ENCODE measurements at places on chromosomes 4 and X. TPM values are rescaled to one million over a fixed set of nuclear protein-coding genes. Genes with fewer than 3 reads are reported as not detected.

GRCh38 chr4:28654618-28655017 lies 1794.0 kb downstream of the STIM2 start:
- no peak for DNase-seq

GRCh38 chr4:89379511-89380044 lies 72.0 kb upstream of the GPRIN3 start:
- no peak for DNase-seq

DNA sequence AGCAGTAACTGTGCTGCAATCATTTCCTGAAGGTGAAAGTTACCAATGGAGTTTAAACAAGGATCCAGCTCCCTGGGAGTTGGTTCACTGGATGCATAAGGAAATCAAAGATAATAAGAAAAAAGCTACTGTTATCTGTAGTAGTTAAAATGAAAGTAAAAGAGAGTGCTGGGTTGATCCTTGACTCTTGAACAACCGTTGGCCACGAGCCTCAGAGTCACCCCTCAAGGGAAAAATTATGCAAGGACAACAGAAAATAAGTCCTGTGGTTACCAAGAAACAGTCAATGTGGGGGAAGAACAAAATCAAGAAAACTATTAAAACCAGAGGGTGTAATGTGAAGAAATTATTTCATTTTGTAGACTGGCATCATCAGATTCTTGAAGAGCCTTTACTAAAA lies 49.7 kb upstream of the DDIT4L start:
- no peak for DNase-seq

DNA sequence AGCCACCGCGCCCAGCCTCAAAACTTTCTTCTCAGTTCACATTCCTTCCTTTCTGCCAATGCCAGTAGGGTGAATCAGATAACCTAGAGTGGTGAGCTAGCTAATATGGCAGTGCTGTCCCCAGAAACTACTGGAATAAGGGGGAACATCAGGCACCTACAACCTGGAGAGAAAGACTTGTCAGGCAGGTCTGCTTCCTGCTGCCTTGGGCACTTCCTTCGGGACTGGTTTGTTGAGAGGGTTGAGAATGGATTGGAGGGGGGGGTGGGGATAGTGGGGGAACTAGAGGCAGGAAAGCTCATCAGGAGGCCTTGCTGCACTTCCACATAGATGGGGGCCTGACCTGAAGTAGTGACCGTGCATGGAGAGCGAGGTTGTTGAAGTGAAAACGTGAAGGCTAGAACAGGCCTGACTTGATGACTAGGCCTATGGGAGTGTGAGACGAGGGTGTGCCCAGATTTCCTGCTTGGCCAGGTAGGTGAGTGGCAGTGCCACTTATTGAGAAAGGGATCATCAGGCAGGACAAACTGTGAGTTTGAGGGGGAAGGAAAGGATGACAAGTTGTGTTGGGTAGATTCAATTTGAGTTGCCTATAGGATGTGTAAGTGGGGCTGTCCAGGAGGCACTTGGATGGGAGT lies 33.4 kb downstream of the SLC25A5 start:
- DNase-seq, result no peak

GRCh38 chr4:25112366-25112994 lies 47.8 kb downstream of the SEPSECS start:
- no peak for DNase-seq

DNA sequence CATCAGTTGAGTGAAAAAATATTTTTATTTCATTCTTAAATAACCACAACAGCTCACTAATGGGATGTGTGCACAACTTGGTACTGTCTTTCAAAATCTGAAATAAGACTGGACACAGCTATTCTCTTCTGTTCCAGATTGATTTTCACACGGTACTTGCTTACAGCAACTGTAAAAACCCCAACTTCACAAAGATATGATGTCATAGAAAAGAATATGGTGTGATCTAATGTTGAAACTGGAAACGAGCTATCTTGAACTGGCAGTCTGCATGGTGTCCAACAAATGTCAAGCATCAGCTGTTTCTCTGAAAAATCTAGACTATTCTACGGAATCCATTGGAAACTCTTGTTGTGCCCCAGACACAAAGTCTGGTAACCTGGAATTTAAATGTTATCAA lies 14.7 kb downstream of the HELQ start:
- DNase-seq, result no peak

- DNase-seq, result no peak
These were observed 6.2 kb upstream of the DCTD start for GRCh38 chr4:182923366-182923765.

- DNase-seq, result no peak
These were observed 35.9 kb downstream of the GAK start for GRCh38 chr4:896216-896615.

GRCh38 chrX:51336584-51336983 lies 4.0 kb downstream of the NUDT10 start:
- DNase-seq, result no peak

- DNase-seq, result no peak
These were observed 4.3 kb downstream of the FAM3A start for GRCh38 chrX:154511761-154512160.

- DNase-seq, result no peak
These were observed 130.0 kb downstream of the SOWAHB start for GRCh38 chr4:76767983-76768382.

- DNase-seq, result no peak
These were observed at the start of gene KLHL34 for GRCh38 chrX:21658152-21658737. TSS of gene KLHL34 (minus strand) at chrX:21658330. CDS start at chrX:21657788, 542 bp downstream.

GRCh38 chr4:151204925-151205524 lies 71.9 kb upstream of the PRSS48 start:
- no peak for DNase-seq

GRCh38 chr4:78553529-78554060 lies 2.0 kb downstream of the ANXA3 start:
- no peak for DNase-seq

GRCh38 chr4:91527056-91527455 lies 776.7 kb upstream of the GRID2 start:
- DNase-seq, result no peak

DNA sequence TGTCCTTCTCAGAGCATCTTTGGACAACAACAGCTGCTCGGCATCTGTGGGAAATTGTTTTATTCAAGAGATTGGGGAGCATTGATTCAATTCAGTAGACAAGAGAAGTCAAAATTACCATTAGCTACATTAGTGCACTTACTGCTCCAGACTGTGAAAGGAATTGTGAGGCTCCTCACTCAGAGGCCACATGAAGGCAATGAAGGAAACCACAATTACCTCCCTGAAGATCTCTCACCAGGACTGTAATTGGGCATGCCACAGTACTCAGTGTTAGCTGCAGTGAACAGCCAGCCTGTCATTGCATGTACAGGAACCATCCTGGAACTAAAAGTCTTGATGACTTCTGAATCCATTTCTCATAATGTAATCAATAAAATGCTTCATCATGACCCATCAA lies 144.8 kb downstream of the PPA2 start:
- no peak for DNase-seq

DNA sequence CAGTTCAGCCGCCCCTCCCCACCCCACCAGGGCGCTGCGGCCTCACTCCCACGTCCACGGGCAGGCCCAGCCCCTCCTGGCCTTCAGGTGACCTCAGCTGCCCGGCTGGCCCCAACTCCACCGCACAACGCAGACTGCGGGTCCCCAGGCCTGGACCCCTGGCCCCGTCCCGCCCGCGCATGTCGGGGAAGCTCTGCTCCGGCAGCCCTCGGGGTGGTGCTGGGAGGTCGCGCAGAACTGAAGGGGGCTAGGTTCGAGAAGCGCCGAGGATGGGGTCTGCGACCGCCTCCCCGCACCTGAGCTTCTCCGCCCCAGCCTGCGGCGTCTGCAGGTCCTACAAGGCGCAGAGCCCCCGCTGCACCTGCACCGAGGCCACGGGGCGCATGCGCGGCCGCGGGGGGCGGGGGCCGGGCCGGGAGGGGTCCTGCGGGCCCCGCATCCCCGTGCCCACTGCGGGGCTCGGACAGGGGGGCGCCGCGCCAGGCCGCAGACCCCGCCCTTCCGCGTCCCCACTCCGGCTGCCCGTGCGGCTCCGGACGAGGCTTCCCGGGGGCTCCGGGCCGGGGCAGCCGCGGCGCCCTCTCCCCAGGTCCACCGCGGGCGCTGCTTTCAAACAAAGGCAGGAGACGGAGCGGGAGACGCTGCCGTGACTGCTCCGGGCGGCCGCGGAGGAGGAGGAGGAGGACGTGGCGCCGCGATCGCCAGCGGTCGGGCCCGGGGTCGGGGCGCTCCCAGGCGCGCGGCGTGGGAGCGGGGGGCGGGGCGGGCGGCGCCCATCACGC lies 672 bp upstream of the NAT8L start:
- DNase-seq, result no peak

GRCh38 chr4:114495471-114495928 lies 103.1 kb upstream of the UGT8 start:
- DNase-seq, result no peak

GRCh38 chr4:183905593-183906488 lies 734 bp downstream of the STOX2 start:
- DNase-seq, result no peak

DNA sequence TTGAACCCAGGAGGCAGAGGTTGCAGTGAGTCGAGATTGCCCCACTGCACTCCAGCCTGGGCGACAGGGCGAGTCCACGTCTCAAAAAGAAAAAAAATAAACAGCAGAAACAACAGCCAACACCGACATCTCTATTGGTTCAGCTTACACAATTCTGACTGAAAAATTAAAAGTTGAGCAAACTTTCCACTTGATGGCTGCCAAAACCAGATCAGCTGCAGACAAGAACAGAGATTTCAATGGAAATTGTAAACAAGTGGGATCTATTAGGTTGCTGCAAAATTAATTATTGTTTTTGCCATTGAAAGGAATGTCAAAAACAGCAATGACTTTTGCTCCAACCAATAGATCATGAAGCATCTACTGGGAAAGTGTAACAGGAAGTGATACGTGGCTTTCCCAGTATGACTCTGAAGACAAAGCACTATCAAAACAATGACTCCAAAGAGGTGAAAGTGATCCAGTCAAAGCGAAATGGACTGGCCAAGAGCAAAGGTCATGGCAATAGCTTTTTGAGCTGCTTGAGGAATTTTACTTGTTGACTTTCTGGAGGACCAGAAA lies 26.3 kb downstream of the UPF3B start:
- DNase-seq, result no peak

DNA sequence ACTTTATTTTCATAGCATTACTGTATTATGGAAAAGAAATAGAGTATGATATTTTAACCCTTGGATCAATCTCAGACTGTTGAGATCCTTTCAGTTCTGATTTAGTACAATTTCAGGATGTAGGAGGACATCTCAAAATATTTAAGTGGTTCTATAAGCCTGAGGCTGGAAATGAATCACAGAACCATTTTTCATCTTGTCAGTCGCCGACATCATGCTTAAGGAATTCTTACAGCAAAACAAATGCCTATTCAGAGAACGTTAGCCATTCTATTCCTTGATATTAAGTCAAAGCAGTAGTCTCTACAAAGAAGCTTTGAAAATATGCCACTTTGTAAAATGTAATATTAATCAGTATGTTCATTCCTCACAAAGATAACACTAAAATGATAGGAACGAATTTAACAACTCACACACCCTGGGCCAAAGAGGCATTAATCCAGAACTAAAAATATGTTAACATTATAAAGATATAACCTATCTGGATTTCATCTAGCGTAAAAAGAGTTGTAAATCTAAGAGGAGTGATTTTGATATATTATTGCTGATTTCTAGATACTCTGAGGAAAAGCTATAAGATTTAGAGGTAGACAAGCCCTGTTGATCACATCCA lies 152.0 kb downstream of the GASK1B start:
- DNase-seq, result no peak

DNA sequence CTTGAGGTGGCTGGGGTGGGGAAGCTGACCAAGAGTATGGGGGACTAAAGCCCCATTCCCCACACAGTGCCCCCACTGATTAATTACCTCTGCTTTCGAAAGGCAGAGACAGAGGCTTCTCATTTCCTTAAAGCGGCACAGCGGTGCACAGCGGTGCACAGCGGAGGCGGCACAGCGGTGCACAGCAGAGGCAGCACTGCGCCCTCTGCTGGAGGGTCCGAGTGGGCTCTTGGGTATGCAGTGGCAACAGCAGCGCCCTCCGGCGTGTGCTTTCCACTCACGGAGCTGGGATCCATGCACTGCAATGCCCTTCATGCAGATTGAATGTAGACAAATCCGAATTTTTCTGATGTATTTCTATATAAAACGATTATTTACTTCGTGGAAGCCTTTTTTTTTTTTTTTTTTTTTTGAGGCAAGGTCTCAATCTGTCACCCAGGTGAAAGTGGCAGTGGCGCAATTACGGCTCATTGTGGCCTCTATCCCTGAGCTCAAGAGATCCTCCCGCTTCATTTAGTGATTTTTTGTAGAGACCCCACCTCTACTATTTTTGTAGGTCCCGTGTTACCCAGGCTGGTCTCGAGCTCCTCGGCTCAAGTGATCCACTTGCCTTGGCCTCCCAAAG lies 19.7 kb upstream of the PRPS2 start:
- peak; percentile 66 for DNase-seq

DNA sequence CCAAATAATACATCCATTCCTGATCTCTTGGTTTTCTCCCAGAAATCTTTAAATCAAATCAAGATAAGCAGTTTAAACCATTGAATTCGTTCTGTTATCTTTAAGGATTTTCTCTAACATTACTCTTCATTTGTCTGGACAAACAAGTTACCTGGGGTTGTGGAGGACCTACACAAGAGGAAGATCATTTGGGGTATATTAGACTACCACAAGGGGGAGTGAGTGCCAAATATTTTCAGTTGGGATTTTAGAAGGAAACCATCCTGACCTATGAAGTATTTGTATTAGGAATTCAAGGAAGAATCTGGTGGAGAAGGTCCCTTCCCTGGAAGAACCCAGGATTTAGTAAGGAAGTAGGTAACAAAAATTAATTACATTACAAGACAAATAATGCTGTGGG lies 12.0 kb upstream of the DCHS2 start:
- peak; percentile 11 for DNase-seq

- DNase-seq, result no peak
These were observed 417.4 kb downstream of the PACRGL start for GRCh38 chr4:21117541-21118180.

The CXXC4 gene
- not detected for polyA plus RNA-seq

The ARHGEF9 gene
- polyA plus RNA-seq, result 5.5 TPM

The GRID2 gene
- not detected for polyA plus RNA-seq

The RASL11B gene
- not detected for polyA plus RNA-seq

The GUCY2F gene
- polyA plus RNA-seq, result not detected

The HDX gene
- 0.10 TPM for polyA plus RNA-seq

The P2RY8 gene
- polyA plus RNA-seq, result 189 TPM

The THOC2 gene
- 24.2 TPM for polyA plus RNA-seq

The HTRA3 gene
- not detected for polyA plus RNA-seq

The KIT gene
- polyA plus RNA-seq, result not detected

Measured in CD4-positive, CD25-positive, alpha-beta regulatory T cell (primary cell).